Fibroblast of skin of back (primary cell): ENCODE measurements at places on chromosomes 11 and 22.

GRCh38 chr11:80365076-80365725 lies 924.4 kb upstream of the TENM4 start:
- no peak for DNase-seq

DNA sequence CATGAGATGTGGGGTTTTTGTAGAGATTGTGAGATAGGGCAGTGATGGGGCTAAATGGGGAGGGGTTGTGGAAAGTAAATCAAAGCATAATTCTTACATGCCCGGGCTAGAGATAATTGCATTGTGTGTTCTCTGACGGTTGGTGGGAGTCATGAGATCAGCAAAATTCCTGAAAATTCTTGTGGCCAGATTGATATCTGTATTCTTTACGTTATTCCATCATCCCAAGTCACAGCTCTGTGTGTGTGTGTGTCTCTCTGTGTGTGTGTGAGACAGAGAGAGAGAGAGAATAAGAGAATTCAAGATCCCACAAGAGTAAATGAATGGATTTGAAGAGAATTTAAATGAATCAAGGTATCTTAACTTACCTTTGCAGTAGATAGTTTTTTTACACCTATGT lies 138.6 kb upstream of the ARHGAP20 start:
- no peak for DNase-seq

GRCh38 chr11:119990309-119991021 lies 147.4 kb downstream of the TRIM29 start:
- no peak for DNase-seq

GRCh38 chr22:20571531-20572007 lies 64.2 kb downstream of the MED15 start:
- no peak for DNase-seq

DNA sequence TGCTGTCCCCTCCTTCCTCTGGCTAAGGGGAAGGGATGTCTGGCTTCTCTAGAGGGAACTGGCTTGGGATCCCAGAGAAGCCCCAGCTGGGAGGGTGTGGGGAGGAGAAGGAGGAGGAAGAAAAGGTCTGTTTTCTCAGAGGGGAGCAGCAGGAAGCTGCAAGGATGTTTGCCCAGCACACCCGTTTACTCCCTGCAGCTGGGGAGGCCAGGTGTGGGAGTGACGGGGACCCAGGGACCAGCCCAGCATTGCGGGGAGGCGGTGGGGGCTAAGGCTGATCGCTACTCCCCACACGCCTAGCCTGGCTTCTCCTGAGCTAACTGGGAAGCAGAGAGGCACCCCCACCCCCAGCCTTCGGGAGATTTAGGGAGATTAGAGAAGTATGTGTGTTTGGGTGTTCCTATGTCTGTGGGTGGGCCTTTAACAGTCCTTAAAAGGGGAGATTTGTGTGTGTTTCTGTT lies 3.9 kb downstream of the CREB3L1 start:
- peak; percentile 80 for DNase-seq

- no peak for DNase-seq
These were observed 18.6 kb downstream of the LRRC10B start for GRCh38 chr11:61526956-61527731.
